Activated T-cell treated with anti-CD3 and anti-CD28 coated beads for 48 hours (primary cell): ENCODE measurements at places on chromosomes 1 and 21.

DNA sequence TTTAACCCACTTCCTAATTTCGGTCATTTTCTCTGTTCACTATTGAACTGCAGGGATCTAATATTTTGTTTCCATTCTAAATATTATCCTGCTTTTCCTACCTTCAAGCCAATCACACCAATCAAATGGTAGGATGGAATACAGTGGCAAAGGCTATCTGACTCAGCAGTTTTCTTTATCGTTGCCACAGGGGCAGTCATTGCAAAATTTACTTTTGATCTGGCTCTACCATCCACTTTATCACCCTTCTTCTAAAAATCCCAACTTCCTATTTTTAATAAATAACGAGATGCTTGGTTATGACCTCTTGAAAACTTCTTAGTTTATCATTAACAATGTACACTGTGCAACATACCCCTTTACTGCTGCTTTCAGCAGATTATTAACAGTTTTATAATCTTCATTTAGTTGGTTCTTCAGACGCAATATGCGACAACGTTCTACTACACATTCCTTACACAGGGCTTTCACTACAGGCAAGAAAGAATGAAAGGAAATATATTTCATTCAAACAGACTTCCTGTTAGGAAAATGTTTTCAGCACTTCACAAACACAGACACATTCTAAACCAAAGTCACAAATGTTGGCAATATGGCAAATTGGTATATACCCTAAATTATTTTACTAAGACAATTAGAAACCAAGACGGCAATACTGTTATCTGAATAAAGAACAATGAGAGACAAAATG, 52.3 kb upstream of the RAP1GAP start:
- no peak for DNase-seq

DNA sequence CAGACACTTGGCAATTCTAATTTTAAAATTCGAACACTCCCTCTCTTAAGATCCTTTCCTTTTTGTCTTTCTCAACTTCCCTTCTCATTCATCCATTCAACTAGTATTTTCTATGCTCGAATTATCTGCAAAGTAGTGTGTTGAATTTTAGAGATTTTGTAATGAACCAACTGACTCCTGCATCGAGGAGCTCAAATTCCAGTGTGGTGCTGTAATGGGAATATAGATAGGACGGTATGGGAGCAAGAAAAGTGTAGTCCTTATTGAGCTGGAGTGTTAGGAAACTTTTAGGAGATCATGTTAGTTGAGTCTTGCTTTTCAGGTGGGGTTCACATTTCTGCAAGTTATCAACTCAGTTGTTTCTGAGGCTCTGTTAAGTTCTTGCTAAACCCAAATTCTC, 897.5 kb downstream of the TTLL7 start:
- no peak for DNase-seq

DNA sequence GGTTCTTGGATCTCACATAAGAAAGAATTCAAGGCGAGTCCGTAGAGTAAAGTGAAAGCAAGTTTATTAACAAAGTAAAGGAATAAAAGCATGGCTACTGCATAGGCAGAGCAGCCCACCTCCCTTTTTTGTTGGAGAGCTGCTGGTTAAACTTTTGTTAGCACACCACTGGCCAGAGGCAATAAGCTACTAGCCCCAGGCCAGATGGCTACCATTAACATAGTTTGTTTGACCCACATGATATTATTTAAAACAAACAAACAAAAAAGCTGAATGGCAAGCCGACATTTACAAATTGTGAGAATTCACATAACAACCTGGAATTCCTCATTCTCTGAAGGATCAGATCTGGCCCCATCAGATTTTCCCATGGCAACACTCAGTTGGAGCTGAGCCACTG, 19.1 kb upstream of the PAXBP1 start:
- DNase-seq: no peak

- no peak for DNase-seq
These were observed 921 bp upstream of the ASCL5 start for GRCh38 chr1:201127755-201128455.

DNA sequence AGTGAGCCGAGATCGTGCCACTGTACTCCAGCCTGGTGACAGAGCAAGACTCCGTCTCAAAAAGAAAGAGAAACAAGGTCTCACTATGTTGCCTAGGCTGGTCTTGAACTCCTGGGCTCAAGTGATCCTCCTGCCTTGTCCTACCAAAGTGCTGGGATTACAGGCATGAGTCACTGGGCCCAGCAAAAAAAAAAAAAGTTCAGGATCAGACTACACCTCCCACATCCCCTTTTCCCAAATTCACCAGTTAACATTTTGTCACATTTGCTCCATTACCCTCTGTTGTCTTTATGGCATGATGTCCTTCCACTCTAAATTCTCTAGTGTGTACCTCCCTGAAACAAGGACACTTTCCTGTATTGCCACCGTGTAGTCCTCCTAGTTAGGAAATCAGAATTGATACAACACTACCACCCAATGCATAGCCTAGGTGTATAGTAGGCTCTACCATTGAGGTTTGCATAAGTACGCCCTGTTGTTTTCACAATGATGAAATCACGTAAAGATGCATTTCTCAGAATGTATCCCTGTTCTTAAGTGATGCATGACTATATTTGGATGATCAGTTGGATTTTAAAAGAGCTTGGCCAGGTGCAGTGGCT, 10.7 kb downstream of the SPEN start:
- no peak for DNase-seq

- peak; percentile 61 for DNase-seq
These were observed 7.6 kb upstream of the NPL start for GRCh38 chr1:182781841-182782586.

GRCh38 chr1:17176306-17177061, 28.4 kb upstream of the PADI1 start:
- no peak for DNase-seq

GRCh38 chr1:27301052-27301422, 20.9 kb upstream of the TMEM222 start:
- DNase-seq: no peak

DNA sequence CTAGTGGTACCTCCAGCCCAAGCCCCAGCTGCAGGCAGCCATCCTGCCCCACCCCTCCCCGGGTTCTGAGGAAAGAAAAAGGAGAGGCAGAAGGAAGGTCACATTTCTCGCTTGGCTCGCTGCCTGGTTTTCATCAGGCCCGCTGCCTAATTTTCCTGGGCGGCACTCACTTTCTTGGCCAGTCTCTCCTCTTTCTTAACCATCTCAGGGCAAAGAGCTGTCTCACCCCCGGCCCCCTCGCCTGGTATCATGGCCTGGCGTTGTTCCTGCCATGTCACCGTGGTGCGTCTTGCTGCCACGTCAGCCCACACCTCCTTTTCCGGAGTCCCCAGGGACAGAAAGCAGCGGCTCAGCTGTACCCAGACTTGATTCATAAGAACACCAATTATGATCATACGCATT, 26.6 kb upstream of the CASZ1 start:
- DNase-seq: no peak

- DNase-seq: no peak
These were observed 38.0 kb upstream of the KCTD3 start for GRCh38 chr1:215529111-215529510.

DNA sequence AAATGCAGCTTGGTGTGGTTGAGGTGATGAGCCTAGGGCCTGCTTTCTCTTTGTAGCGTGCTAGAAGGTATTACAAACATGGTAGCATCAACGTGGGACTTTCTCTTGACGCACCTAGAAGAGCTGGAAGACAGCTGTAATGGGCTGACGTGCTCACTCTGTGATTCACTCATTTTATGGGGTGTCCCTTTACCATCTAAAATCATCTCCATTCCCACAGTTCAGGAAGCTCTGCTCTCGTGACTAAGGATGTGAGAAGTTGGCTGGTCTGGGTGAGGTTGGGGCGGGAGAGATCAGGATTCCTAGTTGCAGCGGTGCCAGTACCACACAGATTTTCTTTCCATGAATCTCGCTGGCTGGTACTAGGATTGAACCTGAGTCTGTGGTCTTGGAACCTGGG, 4.2 kb downstream of the HTR6 start:
- no peak for DNase-seq

DNA sequence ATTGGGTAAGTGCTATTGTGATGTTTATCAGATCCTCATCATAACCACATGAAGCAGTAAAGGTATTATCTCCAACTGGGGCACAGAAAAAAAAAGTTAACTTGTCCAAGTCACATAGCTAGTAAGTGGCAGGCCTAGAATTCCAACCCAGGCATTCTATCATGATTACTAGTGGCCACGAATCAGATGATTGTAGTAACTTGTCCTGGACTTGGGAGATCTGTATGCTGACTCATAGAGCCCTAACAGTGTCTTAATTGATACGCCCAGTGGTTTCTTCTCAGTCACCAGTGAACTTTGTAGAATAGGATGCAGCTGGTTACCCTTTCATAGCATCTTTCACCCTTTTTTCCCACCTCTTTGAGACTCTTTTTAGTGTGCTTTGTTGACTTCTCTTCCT, 91.1 kb upstream of the UBE2U start:
- no peak for DNase-seq

- DNase-seq: no peak
These were observed 142.3 kb downstream of the DNM3 start for GRCh38 chr1:171983584-171983983.

DNA sequence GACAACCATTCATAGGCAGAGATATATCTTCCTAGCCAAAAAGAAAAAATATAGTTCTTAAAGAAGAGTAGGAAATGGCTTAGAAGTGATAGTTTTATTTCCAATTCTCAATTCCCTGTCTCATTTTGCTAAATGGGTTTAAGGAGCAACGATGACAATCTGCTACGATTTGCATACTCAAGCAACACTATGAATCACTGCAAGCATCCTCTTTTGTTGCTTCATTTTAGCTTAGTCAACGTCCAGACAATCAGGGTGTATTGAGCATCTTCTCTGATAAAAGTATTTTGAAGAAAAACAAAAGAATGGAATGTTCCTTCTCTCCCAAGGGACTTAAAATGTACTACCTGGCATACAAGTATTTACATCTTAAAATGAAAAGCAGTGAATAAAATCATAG, 80.6 kb downstream of the RGS7 start:
- DNase-seq: no peak

DNA sequence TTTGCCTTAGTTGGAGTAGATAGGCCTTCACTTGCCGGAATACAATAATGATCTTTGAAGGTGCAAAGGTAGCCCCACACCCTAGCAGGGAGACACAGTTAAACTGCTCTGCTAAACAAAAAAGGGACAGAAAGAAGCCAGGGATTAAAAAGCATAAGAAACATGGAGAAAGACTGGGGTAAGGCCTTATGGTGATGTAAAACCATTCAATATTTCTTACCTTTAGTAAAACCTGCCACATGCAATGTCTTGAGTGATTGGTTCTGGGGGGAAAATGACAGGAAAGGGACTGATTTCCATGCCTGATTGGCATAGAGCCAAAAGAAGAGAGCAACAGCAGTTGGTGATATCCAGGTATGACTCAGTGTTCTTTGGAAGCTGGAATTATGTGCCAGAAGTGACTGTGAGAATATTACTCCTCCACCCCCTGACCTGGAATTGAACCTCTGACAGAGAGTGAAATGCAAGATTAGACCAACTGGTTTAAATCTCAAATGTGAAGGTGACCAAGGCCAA, 8.1 kb downstream of the DNASE2B start:
- no peak for DNase-seq

DNA sequence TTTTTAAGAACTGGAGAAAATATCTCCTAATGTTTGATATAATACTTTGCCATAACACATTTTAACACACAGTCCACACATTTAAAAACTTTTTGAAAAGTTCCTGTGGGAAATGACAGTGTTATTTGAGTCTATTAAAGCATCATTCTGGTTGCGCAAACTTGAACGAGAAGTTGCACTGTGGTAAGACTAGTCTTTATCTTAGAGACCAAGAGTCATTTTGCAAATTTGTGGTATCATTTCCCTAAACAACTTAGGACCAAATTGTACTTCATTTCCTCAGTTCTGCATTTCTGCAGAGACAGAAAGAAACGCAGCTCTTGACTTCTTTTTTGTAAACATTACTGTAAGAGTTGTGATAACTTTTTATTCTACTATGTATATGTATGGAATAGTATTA, at the start of gene RGS18:
RGS18 (plus strand) TSS at position 282 of the 400 bp plus-strand sequence. CDS start 176 bp downstream, outside the sequence.
- no peak for DNase-seq

DNA sequence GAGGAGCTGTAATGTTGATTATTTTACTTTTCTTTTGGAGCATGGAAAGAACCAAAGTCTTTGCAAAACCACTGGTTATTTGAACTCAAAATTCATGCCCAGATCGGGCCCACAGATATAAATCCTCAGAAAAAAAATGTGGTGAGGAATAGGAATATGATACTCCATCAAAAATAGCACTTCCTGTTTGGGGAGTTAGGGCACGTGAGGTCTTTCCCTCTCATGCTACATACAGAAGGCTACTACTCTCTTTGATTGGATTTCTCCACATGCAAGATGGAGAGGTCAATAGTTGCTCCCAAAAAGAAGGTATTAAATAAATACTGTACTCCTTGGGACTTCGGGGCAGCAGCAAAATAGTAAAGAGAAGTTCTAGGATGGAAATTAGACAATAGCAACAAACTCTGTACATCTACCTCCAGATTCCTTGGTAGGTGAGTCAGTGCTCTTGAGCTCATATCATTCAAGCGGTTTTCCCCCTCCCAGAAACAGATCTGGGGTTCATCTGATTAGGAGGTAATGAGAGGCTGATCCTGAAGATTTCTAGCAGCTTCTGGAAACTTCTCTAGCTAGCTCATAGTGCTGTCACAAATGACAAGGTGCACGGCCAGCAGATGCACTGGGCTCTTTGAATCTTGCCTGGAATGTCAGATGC, 47.1 kb downstream of the SLC9C2 start:
- no peak for DNase-seq

GRCh38 chr1:47232187-47232874, at the start of gene TAL1:
TSS of gene TAL1 (minus strand) at chr1:47232225. CDS start at chr1:47225888, 6,337 bp downstream.
- DNase-seq: no peak

- DNase-seq: no peak
These were observed 57.2 kb upstream of the SGIP1 start for GRCh38 chr1:66476774-66477173.

GRCh38 chr1:89910268-89910667, 84.6 kb upstream of the ZNF326 start:
- no peak for DNase-seq

- no peak for DNase-seq
These were observed 110.4 kb downstream of the PDE9A start for GRCh38 chr21:42763581-42764442.

DNA sequence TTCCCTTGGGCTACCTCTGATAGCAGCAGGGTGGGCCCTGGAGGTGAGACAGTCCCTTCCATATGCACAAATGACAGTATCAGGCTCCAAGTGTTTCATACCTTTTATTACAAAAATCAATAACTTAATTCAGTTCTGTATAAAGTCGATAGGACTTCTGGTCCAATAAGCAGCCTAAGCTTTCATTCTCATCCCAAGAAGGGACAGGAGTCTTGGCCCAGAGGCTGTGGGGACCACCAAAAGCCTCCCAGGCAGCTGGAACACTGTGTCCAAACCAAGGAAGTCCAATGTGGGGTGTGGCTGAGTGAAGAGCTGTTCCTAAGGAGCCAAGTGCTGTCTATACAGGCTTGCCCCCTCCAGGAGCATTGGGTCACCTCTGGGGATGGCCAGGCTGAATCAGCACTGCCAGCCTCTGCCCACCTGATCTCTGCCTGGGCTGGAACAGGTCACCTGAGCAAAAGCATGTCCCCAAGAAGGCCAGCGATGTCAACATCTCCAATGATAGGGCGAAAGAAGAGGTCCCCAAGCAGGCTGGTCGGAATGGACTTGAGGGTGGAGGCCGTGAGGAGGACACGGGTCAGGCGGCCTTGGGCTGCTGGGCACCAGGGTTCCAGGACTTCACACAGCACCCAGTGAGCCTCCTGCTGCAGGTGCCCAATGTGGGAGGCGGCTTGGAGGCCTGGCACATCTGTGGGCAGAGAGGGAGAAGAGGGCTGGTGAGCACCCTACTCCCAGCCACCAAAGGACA, 2.2 kb downstream of the NR0B2 start:
- DNase-seq: no peak
